ENCODE measurements at places on chromosomes 11 and 22.

- DNase-seq, result no peak
Measured at GRCh38 chr11:102279641-102280170, 37.6 kb upstream of the BIRC3 start.

DNA sequence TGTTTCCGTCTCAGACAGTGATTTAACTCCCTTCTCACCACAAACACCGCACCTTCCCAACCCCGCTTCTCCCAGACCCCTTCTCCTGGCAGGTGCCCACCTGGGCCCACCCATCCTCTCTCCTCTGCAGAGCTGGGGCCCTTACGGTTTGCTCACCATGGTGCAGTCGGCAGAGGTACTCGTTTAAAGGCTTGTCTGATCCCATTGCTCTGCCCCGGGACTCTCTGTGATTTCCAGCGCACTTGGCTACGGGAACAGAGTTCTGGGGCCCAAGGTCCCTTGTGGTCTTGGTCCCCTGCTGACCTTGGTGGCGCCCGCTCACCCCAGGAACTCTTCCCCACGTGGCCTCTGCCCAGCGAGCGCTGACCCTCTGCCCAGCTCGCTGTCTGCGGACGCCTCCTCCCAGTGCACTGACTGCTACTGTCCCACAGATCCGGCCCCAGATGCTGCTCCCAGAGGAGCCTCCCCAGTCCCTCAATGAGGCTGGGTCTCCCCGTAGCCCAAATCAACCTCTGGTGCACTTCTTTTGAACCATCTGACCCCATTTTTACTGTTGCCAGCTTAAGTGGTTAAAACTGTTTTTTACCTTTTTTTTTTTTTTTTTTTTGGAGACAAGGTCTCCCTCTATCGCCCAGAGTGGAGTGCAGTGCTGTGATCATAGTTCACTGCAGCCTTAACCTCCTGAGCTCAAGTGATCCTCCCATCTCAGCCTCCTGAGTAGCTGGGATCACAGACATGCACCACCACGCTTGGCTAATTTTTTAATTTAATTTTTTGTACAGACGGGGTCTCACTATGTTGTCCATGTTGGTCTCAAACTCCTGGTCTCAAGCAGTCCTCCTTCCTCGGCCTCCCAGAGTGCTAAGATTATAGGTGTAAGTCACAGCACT, 21.3 kb upstream of the CTSD start:
- no peak for DNase-seq

DNA sequence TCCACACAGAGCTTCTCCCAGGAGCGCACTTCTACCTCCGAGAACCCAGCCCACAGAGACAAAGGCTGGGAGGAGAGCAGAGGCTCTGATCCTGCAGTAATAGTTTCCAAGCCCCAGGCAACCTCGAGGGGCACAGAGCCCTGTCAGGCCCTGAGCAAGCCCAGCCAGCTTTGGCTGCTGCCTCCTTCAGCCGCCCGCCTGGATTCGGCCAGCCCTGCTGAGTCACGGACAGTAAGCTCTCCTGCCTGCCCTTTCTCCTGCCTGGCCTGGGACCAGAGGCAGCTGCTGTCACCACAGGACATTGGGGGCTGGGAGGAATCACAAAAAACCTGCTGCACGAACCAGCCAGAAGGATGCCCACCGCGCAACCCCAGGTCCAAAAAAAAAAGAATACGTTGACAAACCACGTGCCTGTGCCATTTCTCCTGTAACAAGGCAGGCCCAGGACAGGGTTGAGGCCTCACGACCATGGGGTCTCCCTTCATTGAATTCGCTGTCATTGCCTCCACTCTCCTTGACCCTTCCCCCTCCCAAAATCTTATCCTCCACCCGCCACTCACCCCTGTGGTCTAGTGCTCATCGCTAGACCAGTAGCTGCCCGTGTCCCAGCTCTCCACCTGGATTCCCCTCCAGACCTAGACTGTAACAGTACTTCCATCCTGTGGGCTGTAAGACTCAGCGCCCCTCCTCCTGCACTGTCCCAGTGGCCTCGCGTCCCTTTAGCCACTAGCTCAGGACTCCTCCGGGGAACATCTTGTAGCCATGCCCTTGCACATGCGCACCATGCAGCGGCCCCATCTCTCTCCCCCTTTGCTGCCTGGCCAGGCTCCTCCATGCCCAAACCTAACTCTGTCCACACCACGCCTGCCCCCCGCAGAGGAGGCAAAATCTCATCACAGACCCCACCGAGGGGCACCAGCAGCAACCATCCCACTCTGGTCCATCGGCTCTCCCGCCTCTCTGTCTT, 7.4 kb upstream of the SLC22A12 start:
- no peak for DNase-seq

GRCh38 chr11:78216021-78216420, 27.3 kb downstream of the USP35 start:
- DNase-seq, result no peak

DNA sequence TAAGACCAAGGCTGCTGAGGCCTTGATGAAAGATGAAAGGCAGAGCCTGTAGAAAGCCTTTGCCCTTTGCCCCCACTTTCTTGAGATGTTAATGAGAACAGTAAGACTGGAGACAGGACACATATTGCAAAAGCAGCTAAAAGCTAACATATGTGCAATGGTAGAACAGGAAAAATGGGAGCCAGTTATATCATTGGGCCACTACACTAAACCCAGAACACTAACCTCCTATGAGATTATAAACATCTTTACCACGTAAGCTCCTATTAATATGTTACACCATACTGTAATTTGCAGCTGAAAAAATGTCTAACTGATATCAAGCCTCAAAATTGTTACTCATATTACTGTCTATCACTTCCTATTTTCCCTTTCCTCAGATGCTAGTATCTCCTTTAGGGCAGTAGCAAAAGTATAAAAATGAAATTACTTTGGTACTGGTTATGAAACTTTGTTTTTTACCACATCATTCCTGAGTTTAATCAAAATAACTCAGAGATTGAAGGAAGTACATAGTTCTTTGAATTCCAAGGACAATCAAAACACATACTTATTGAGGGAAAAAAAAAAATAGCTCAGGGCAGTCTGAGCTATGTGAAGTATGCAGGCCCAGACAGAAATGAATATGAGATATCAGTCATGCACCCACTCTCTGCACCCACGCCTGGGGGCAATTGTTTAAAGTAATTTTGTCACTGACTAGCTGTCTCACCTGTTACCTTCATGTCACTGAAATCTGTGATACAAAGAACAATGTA, 9.1 kb downstream of the HPS5 start:
- no peak for DNase-seq

DNA sequence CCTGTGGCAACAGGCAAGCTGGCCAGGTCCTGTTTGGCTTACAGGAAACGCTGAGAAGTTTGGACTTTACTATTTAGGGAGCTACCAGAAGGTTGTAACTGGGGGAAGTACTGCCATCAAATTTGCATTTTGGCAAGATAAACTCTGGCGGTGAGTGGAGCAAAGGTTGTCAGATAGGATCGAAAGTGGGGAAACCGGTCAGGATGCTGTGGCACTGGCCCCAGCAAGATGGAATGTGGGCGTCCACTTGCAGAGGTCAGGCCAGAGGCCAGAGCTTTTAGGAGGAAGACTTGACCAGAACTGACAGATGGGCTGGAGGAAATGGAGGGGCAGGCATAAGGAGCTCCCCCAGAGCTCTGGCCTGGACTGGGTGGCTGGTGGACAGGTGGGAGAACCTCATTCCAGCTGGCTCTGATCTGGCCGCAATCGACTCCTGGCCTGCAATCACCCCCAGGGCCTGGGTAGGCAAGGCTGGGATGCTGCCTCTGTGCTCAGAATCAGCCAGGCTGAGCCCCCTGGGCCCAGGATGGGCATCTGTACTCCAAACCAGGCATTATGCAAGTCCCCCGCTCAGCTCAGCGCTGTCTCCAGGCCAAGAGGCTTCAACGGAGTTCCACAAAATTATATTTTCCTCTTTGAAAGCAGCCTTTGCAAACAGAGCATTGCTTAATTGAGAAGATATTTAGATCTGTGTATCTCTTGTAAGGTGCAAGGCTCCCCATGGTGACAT, 178.3 kb upstream of the NECTIN1 start:
- no peak for DNase-seq

GRCh38 chr11:70496591-70497535, 98.5 kb downstream of the CTTN start:
- DNase-seq, result no peak

- DNase-seq, result no peak
Measured at GRCh38 chr11:34331736-34332135, 26.1 kb downstream of the ABTB2 start.
